ENCODE measurements at places on chromosomes 3 and 15.
A peak's percentile ranks its signal among the peaks of the same experiment; 100 is the strongest.

GRCh38 chr15:42285034-42285433 lies 11.8 kb upstream of the TMEM87A start:
- DNase-seq, result no peak

DNA sequence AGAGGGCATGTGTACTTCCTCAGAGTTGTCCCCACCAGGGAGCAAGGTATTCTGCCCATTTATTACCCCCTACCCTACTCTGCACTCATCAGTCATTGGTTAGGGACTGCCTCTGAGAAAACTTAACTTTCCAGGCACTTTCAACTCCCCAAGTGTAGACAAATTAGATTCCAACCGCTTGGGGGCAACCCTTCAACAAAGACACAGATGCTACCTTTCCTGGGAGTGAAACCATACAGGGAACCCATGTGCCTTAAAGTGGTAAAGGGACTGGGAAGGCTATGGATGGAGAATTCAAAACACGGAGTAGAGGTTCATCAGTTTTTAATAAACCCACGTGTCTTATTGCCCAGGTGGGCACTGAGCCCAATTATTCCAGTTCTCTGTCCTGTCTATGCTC lies 19.4 kb upstream of the UBE2E2 start:
- peak; percentile 73 for DNase-seq

DNA sequence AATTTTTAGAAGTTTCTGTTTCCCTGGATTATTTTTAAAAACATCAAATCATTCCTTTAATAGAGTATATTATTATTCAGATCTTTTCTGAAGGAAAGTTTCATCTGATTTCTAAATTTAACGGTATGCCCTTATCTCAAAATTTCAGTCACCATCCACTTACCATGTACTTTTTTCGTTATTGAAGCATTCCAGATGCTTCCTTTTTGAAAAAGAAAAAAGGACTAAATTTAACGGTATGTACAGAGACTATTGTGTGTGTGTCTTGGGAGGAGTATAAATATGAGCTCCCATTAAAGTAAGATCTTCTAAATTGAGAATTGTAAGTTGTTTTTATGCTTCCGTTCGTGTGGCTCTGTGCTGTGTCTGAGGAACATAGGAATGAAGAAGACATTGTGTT lies 517.4 kb upstream of the GOLIM4 start:
- DNase-seq, result no peak

- DNase-seq, result peak; percentile 93
Observed at GRCh38 chr3:152298393-152299248, 29.9 kb downstream of the MBNL1 start.

- DNase-seq, result no peak
Observed at GRCh38 chr3:61507946-61508345, 53.4 kb upstream of the PTPRG start.

GRCh38 chr15:39594446-39595337 lies 13.8 kb downstream of the THBS1 start:
- DNase-seq, result peak; percentile 38

DNA sequence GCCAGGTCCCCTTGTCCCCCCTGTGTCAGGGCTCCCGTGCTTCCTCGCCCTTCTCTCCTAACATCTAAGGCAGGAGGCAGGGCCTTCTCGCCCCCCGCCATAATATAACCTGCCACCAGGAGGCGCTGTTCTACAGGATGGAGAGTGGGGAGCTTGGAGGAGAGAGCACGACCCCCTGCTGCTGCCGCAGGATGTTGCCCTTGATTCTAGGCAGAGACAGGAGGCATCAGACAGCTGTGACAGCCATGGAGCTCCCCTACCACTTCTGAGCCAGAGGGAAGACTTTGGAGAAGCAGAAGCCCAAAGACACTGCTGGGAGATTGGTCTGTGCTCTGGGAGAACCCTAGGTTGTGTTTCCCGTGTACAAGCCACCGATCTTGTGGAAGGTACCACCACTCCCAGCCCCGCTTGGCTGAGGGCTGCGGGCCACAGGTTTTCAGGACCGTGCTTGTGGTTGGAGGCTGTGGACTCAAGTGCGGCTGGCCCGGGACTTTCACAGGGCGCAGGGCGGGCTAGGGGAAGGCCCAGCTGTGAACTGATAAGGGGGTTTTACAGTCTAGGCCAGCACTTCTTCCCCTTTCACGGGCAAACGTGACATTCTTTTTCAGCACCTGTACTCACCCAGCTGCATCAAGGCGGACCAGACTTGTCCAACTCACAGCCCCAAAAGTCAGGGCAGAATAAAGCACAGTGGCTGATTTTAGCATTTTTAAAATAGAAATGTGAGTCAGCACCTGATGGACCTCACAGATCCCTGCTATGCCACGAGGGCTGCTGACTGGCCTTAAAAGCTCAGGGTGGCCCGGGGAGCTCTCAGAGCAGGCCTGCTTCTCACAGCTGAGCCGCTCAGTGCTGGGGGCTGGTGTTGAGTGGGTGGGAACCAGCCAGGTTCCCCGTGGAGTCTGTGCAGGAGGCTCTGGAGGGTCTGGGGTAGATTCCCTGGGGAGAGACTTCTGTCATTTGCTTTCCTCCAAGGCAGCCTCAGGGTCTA lies 2.6 kb upstream of the TIGIT start:
- peak; percentile 39 for DNase-seq

DNA sequence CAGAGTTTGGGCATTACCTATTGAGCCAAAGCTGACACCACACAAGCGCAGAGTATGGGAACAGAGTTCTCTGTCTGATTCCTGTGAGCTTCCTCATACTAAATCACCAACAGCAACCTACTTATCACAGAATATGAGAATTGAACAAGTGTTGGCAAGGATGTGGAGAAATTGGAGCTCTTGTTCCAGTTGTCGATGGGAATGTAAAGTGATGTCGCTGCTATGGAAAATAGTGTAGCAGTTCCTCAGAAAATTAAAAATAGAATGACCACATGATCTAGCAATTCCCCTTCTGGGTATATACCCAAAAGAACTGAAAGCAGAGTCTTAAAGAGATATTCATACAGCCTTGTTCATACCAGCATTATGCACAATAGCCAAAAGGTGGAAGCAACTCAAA lies 33.4 kb downstream of the CD86 start:
- DNase-seq, result no peak

GRCh38 chr3:104106276-104106675 lies 1260.4 kb upstream of the ALCAM start:
- no peak for DNase-seq

Data from epithelial cell of esophagus (primary cell).